ENCODE measurements at places on chromosomes 4 and X.

- no peak for ATAC-seq
Measured at GRCh38 chrX:31604629-31605221, 532.9 kb upstream of the FTHL17 start.

DNA sequence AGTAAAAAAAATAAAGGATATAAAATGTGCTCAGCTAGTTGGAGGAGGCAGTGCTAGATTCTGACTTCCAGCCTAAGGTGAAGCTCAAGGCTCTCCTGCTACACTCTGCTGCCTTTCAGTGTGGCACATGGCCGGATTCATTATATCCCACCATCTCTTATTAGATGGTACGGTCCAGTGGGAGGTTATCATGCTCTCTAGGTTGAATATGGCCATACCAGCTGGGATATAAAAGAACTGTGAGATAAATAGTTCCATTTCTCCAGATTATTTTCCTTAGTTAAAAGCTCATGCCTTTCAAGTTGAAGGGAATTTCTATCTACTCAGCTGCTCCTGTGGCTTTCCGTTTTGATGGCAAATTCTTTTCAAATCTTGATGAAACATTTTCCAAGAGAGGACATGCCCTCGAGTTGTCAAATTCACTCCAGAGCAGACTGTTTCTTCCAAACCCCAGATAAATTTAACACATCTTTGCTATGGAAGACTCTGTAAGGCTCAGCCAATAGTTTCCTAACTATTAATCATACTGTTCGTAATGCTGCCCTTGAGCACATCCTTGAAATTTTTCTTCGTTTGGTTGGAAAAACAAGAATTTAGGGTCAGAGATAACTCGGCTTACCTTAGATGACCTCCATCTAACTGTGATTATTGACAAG, 2.2 kb upstream of the MGARP start:
- no peak for ATAC-seq

GRCh38 chr4:75831856-75832405, 70.3 kb downstream of the PPEF2 start:
- no peak for ATAC-seq

- no peak for ATAC-seq
Measured at GRCh38 chr4:97587912-97588311, 555.4 kb downstream of the STPG2 start.

DNA sequence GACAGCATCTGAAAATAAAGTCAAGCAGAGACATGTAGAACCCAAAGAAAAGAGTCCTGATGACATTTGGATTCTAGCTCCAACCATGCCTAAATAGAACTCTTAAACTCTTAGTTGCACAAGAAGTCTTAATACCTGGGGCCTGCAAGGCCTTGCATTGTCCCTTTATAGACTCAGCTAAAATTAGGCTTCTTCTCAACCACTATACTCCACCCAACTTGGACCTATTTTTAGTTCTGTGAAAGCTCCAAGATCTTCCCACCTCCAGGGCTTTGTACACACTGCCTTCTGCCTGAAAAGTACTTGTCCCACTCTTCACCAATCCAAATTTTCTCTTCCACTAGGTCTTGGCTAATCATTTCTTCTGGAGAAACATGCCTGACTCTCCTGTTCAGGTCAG, 36.5 kb downstream of the PLK4 start:
- ATAC-seq: no peak
